Adipocyte (in vitro differentiated cells): ENCODE measurements at places on chromosomes 11 and 22.

- DNase-seq = no peak
These were observed 6.0 kb downstream of the RTL6 start for GRCh38 chr22:44492036-44492405.

DNA sequence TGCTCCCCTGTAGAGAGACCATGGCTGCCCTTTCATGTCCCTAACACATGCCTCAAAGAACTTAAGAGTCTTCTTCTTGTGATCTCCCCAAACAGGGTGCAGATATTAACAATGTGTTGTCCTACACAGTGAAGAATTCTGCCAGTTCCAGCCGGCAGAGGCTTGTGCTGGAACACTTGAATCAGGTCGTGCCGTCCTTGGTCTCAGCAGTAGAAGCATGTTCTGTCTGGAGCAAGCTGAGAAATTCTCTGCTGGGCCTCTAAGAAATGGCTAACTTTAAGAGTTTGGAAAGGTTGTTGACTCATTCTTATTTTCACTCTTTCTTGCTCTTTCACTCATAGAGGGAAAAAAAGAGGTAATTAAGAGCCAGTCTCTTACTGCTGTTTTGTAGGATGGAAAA, 71.1 kb upstream of the SLC25A18 start:
- DNase-seq = no peak

- DNase-seq = no peak
These were observed 998.1 kb downstream of the DLG2 start for GRCh38 chr11:84628871-84629620.

DNA sequence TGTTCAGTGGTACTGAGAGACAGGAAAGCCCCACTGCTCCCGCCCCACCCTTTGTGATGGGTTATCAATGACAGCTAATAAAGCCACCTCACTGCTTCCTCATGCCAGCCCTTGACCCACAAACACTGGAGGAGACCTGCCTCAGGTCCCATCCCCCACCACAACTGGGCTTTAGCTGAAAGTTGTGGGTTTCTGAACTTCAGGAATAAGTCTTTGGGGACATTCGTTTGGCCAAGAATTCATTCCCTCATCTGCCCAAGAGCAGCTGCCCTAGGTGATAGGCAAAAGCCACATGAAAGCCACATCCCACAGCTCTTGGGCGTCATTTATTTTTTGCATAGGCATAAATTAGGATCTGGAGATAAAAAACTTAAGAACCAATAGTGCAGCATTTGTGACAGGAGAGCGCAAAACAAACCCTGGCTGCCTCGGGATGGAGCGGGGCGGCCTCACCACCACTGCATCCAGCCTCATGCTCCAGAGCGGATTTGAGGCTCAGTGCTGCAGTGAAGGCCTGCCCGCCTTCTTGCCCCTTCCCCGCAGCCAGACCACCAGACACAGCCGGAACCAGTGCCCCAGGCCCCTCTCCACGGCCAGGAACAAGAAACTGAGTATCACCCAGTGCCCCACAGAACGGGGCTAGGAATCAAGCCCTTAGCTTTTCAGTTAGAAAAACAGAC, 21.2 kb downstream of the SUN2 start:
- no peak for DNase-seq

DNA sequence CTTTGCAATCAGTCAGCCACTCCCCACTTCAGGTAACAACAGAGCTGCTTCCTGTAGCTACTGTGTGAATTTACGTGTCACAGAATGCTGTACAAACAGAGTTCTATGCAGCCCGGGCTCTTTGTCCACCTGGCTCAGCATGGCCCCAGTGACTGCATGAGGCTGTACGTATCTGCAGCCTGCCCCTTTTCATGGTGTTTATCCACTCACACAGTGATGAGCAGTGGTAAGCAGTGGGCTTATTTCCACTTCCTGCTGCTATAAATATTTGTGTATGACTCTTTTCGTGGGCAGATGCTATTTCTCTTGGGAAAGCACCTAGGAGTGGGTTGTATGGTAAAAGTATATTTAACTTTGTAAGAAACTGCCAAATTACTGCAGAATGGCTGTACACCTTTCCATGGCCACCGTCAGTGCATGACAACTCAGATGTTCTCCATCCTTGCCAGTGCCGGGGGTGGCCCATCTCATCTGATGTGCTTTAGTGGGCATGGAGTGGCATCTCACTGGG, 43.3 kb downstream of the MYEOV start:
- no peak for DNase-seq

- DNase-seq = peak; percentile 53
These were observed 4.2 kb upstream of the MPEG1 start for GRCh38 chr11:59216641-59217564.

DNA sequence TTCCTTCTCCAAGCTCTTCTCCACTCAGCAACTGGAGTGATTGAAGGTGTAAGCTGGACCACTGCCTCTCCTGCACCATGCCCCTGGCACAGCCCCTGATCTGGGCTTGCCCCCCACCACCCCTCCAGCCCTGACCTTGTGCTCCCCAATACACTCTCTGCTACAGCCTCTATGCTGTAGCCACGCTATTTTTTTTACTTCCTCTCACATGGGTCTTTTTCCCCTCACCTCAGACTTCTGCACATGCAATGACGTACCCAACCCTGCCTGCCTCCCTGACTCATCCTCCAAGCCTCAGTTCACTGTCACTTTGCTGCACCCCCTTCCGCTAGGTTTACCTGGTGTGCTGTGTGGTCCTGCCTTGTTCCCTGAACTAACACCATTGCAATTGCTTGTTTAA, 9.0 kb downstream of the CSNK2A3 start:
- DNase-seq = no peak

- DNase-seq = no peak
These were observed 42.5 kb upstream of the CDON start for GRCh38 chr11:126105022-126105747.

GRCh38 chr22:24370401-24370800, 57.0 kb upstream of the ADORA2A start:
- no peak for DNase-seq

- no peak for DNase-seq
These were observed 6.9 kb downstream of the SCGB1C1 start for GRCh38 chr11:199782-200181.

DNA sequence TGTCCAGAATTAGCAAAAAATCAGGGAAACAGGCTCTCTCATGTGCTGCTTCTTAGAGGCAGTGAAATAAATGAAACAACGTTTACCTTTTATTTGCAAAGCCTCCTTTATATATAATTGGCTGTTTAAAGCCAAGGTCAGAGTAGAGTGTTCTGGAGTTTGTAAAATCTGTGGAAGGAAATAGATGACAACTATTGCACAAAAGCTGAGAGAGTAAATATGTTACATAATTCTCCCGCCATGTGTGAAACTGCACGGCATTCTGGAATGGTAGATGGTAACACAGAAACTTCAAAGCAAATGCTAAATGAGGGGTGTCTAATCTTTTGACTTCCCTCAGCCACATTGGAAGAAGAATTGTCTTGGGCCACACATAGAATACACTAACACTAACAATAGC, 51.5 kb upstream of the FGF3 start:
- DNase-seq = peak; percentile 24
